ENCODE measurements at places on chromosomes 16 and 17.

- no peak for DNase-seq
Measured at GRCh38 chr16:47247690-47248089, 103.9 kb upstream of the NETO2 start.

DNA sequence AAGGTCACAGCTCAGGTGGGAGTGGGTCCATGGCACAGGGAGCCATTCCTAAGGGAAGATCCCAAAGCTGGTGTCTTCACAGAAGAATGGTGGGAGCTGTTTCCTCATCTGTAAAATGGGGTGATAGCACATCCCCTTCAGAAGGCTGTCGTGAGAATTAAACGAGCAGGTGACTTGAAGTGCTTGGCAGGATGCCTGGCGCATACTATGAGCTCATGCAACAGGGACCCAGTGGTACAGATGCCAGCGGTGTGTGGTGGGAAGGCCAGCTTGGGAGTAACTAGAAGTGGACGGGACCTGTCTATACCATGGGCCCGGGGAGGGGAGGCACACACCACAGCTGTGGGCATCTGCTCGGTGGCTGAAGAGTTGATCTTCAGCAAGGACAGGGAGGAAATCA, 189.3 kb upstream of the TNRC6C start:
- DNase-seq, result no peak

- DNase-seq, result no peak
Measured at GRCh38 chr17:77455111-77455890, 314.5 kb downstream of the SEC14L1 start.

GRCh38 chr16:85348911-85349334, 236.7 kb upstream of the CIBAR2 start:
- no peak for DNase-seq

GRCh38 chr16:47461598-47462266, 601 bp downstream of the PHKB start:
- peak; percentile 49 for DNase-seq

DNA sequence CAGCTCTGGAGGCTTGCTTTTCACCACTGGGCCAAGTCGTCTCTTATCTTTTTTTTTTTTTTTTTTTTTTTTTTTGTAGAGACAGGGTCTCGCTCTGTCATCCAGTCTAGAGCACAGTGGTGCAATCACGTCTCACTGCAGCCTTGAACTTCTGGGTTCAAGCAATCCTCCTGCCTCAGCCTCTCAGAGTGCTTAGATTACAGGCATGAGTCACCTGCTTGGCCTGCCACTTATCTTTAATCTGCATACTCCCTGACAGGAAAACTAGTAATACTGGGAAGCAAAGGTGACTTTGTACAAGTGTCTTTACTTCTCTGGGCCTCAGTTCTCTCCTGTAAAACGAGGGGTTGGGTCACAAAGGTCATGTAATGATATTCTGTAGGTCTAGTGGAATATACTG, 15.0 kb downstream of the NTN1 start:
- no peak for DNase-seq

GRCh38 chr17:70158180-70158579, 11.2 kb upstream of the KCNJ2 start:
- DNase-seq, result no peak

GRCh38 chr17:79214459-79214858, 139.8 kb downstream of the ENGASE start:
- DNase-seq, result no peak

DNA sequence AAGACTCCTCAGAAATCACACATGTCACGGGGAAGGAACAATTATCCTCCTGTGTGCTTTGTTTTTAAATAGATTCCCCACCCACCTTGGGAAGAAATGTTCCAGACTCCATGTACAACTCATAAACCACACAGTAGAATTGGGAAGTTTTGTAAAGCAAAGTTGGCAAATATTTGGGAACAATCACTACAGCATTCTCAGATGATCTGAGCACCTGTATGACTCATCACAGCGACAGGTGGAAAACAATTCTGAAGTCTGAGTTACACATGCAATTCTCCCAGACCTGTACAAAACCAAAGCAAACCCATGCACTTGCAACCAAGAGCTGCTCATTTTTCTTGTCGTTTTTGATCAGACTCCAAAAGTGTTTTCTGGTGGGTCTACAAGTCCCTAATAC, 14.4 kb upstream of the MYLK3 start:
- no peak for DNase-seq

GRCh38 chr17:64158831-64159590, 29.1 kb upstream of the ERN1 start:
- DNase-seq, result no peak

DNA sequence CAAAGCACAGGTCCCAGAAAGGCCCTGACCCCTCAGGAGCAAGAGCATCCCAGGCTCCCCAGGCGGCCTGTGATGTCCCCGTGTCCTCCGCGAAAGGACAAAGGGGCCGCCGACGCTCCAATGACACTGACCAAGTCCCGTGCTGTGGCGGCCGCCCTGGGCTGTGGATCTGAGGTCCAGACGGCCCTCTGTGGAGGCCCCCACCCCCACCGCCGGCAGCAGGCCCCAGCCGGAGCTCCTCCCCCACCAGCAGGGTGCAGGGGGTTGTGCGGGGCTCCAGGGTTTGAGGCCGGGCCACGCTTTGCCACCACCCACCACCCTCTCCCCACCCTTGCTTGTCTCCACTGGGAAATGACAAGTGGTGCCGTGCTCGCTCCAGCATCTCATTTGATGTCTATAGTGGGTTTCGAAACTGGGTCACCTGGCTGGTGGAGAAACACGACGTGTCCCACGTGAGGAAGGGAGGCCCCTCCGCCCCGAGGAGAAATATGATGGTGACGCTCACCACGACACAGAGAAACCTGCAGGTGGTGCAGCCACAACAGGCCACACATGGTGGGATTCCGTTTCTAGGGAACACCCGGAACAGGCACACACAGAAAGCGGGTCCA, 31.2 kb upstream of the ZNF469 start:
- no peak for DNase-seq

DNA sequence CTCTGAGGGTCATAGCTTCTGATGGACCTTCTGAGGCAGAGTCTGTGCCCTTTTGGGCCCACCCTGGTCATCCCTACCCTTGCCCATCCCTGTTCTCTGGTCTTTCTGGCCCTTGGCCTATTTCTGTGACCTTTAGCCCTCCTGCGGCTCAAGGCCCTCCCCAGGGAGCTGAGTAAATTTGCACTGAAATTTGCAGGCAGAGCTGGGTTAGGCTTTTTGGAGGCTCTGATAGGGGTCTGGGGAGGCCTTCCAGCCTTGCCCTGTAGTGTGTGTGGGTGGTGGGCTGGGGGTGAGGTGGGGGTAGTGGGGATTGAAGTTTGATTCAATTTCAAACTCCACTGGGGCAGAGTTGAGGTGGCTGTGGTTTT, 17.8 kb downstream of the RARA start:
- no peak for DNase-seq

All from CMK (cell line).